ENCODE measurements at places on chromosomes 1 and 21.
A peak's percentile ranks its signal among the peaks of the same experiment; 100 is the strongest.

DNA sequence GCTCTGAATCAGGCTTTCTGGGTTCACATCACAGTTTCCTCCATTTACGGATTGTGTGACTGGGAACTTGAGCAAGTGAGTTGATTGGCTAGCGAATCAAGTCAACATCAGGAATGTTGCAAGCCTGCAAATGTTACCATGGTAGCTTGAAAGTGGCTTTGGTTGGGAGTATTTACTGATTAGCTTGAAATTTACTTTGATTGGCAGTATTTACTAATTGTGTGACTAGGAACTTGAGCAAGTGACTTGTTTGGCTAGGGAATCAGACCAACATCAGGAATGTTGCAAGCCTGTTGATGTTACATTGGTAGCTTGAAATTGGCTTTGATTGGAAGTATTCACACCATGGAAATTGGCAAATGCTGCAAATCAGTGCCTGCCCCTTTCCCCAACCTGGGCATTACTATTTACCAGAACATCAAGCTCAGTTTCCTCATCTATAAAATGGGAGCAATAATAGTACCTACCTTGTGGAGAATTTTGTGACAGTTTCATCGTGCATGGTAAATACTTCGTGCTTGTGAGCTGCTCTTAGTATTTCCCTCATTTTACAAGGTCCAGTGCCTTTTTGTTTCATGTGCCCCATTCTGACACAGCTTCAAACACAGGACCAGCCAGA lies 23.1 kb upstream of the B3GALNT2 start:
- no peak for DNase-seq

DNA sequence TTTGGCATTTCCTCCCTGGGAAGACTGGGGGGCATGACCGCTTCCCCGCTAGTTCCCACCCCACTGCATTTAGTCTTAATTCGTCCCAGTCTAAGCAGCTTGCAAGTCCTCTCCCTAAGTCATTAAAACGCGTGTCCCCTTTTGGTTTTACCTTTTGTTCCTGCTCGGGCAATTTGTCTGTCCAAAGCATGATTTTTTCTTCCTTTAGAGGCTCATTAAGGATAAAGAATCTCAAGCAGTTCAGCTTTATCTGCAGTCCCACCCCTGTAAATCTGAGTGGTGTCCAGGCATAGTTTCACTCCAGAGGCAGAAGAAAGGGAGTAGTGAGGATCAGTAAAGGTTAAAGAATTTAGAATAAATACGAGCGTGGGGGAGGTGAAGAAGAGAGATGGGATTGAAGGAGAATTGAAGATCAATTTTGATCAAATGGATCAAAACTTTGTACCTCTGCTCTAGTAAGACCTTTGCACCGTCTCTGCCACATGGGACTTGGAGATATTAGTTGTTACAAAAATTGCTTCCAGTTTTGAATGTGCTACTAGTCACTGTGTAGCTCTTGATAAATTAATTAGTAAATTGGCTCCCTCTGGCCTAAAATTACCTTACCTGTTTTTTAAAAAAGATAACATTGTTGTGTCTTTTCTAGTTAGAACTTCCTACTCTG lies 989 bp upstream of the ETV3 start:
- DNase-seq: no peak

GRCh38 chr1:246825557-246826175 lies 101.5 kb downstream of the SCCPDH start:
- no peak for DNase-seq

DNA sequence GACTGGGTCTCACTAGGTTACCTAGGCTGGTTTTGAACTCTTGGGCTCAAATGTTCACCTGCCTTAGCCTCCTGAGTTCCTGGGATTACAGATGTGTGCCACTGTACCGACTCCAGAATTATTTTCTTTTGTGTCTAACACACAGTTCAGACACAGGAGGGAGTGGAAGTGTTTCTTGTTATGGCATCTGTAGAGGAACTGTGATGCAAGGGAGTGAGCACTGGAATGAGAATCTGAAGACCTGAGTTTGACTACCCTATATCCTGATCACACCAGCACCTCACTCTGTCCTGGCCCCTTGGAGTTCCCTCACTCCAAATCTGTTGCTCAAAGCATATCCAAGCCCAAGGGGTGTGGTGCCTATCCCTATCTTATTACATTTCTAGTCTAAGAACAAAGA lies 15.2 kb downstream of the OPTC start:
- DNase-seq: no peak

- peak; percentile 9 for DNase-seq
Observed at GRCh38 chr1:110235181-110235833, 25.2 kb downstream of the KCNC4 start.

DNA sequence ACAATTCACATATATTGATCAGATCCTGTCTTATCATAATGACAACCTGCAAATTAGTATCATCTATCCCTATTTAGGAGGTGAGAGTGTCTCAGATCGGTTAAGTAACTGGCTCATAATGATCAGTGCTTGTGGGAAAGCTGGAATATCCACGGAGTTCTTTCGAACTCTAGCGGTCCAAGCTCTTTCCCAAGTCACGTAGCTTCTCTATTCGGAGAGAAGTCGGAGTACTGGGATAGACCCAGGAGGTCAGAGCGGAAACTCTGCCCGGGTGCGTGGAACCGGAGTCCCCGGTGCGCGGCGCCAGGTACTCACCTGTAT lies 339 bp downstream of the PTGS2 start:
- DNase-seq: no peak

DNA sequence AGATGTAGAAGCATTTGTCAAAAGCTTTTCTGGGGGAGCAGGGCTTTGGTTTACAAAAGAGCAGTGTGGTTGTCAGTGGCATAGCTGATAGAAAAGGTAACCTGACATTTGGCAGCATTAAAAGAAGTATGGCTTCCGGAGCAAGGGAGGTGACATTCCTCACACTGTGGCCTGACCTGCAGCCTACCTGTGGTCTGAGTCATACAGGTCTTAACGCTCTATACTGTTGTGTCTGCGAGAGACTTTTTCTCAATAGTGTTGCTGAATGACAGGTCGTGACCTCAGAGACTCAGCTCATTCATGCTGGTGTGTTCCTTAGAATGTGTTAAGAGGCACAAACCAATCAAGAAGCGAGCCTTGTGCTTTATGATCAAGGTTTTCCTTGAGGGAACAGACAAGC lies 19.3 kb downstream of the PHGDH start:
- DNase-seq: no peak
